Activated T-cell treated with anti-CD3 and anti-CD28 coated beads for 1 hour (primary cell): ENCODE measurements at places on chromosomes 13 and 19.

DNA sequence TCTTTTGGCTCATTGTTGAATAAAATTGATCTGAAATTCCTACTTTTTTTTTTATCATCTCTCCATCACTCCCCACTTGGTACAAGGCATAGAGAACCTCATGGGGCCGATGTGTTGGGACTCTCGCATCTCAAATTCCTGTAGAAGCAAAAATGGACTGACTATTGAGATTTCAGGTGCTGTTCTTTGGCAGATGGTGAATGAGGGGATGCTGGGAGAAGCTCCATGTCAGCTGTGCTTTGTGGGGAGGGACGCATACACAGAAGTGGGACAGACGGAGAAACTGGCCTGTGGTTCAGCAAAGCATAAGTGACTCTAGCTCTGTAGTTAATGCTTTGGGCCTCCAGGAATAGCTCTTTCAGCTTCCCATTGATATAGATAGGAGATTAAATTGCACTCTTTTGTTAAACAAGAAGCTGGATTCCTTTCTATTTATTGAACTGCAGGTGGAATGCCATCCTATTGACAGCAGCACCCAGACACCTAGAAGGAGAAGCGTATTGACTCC is 194.5 kb upstream of the RNF113B start:
- DNase-seq, result no peak

- no peak for DNase-seq
Measured at GRCh38 chr13:36450534-36450933, 18.2 kb downstream of the CCNA1 start.

GRCh38 chr19:7533281-7533885 is 2.1 kb upstream of the PNPLA6 start:
- no peak for DNase-seq

GRCh38 chr13:106100171-106100919 is 435.1 kb downstream of the EFNB2 start:
- no peak for DNase-seq
